Fibroblast of skin of right biceps (primary cell): ENCODE measurements at places on chromosomes 5 and 9.

DNA sequence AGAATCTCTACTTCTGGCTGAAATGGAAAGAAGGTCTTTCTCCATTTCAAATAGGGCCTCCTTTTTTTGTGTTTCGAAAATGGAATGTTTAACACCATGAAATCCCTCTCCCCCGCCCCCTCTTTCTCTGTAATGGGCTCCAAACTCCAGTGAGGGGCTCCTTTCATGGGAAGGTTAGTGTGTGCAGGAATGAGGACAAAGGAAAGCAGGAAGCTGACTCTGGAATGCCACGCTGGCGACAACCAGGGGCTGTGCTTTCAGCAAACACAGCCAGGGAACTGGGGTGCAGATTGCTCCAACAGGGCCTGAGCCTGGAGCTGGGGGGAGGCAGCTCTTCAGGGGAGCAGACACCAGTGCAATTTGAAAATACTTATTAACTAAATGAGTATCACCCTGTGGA lies 82.8 kb downstream of the CRB2 start:
- peak; percentile 29 for DNase-seq

- no peak for DNase-seq
These were observed 90.3 kb downstream of the AK8 start for GRCh38 chr9:132787748-132788159.

GRCh38 chr9:76352026-76352620 lies 42.1 kb downstream of the RFK start:
- no peak for DNase-seq

- DNase-seq = no peak
These were observed 87.1 kb downstream of the PDE6A start for GRCh38 chr5:149857499-149857898.

DNA sequence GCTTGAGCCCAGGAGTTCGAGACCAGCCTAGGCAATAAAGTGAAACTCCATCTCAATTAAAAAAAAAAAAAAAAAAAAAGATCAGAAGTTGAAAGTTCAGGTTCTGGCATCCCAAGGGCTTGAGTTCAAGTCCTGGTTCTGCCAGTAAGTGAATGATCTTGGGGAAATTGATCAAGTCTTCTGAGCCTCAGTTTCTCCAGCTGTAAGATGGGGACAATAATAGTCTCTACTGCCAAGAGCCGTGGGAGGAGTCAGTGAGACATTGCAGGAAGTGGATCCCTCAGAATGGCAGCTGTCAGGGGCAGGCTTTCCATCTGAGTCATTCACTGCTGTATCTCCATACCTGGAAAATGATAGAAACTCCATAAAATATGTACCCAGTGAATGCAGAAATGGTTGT lies 37.8 kb upstream of the FUBP3 start:
- no peak for DNase-seq

DNA sequence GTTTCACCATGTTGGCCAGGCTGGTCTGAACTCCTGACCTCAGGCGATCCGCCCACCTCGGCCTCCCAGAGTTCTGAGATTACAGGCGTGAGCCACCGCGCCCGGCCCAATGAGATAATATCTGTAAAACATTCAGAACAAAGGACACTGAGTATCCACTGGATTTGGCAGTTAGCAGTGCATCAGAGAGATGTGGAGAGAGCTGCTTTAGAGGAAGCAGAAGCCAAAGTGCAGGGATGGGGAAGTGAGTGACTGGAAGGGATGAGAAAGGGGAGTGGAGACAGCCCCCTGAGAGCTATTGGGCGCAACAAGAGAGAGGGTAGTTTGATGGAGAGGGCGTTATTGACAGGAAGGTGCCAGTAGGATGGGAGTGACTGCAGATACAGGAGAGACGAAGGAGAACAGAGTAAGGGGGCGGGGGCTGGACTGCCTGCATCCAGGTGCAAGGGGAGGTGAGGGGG lies 157.5 kb upstream of the SHB start:
- DNase-seq = no peak

- DNase-seq = no peak
These were observed 121.1 kb downstream of the NUDT12 start for GRCh38 chr5:103441523-103441922.

- peak; percentile 56 for DNase-seq
These were observed 384.2 kb downstream of the DTWD2 start for GRCh38 chr5:118604106-118604505.

DNA sequence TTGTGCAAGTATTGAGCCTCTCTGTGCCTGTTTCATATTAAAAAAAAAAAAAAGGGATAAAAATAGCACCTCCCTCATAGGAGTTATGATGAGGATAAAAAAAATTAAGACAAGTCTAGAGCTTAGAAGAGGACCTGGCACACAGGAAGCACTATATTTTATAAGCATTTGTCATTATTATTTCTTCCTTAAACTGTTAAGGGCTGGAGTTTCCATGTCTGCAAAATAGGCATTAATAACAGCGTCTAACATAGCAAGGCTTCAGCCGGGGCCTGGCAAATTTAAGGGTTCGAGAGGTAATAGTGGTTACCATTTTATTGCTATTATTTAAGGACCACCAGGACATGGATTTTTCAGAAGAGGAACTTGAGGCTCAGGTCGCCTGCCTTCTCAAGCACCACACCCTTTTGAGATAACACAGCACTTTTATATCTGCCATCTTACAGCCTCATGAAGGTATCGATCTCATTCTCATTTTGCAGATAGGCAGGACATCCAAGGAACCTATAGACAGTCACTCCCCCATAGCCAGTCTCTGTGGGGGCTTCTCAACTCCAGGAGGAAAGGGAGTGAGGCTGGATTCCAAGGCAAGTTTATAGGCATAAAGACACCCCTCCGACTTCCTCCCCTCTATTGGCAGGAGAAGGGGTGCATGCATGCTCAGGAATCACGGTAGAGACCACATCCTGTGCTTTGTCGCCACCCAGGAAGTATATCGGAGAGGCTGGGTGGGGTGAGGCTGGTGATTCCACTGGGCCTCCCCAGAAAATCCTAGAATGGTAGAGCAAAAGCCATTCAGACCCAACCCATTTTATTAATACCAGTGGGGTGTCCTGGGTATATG lies 2.4 kb downstream of the ANXA6 start:
- DNase-seq = peak; percentile 52

DNA sequence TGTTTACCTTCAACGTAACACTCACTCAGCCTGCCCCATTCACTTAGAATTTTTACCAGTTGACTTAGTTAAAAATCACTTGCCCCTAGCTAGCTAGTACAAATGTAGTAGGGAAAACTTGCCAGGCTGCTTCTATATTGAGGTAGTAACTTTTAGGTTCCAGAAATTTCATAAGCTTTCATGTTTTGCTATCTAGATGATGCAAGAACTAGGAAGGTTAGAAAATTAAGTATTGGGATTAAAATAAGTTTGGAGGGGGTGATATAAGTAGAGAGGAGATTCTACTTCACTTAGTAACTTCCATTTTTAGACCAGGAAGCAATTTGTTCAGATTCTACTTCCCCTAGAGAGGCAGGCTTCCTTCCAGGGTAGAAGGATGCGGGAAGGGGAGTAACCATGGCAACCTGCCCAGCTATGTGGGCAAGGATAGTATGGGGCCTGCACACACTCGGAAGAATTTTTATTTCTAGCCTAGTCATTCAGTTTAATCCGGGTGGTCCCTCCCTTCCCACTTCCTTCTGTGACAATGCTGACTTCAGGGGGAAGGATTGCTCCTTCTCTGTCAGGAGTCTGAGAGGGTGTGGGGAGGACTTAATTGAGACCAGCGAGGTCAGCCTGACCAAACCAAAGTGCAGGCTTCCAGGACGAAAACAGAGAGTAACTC lies 4.2 kb downstream of the DAB2 start:
- peak; percentile 96 for DNase-seq

GRCh38 chr5:134576386-134577021 lies 51.0 kb downstream of the JADE2 start:
- DNase-seq = no peak

GRCh38 chr5:134133995-134134541 lies 19.6 kb downstream of the TCF7 start:
- DNase-seq = no peak

- DNase-seq = no peak
These were observed 63.2 kb downstream of the PRKACG start for GRCh38 chr9:68950689-68951088.

- no peak for DNase-seq
These were observed 321.1 kb downstream of the ARRDC3 start for GRCh38 chr5:91061946-91062562.

GRCh38 chr9:6051511-6051950 lies 36.1 kb upstream of the RANBP6 start:
- no peak for DNase-seq

- DNase-seq = no peak
These were observed 7.8 kb upstream of the KCNIP1 start for GRCh38 chr5:170495825-170496661.

DNA sequence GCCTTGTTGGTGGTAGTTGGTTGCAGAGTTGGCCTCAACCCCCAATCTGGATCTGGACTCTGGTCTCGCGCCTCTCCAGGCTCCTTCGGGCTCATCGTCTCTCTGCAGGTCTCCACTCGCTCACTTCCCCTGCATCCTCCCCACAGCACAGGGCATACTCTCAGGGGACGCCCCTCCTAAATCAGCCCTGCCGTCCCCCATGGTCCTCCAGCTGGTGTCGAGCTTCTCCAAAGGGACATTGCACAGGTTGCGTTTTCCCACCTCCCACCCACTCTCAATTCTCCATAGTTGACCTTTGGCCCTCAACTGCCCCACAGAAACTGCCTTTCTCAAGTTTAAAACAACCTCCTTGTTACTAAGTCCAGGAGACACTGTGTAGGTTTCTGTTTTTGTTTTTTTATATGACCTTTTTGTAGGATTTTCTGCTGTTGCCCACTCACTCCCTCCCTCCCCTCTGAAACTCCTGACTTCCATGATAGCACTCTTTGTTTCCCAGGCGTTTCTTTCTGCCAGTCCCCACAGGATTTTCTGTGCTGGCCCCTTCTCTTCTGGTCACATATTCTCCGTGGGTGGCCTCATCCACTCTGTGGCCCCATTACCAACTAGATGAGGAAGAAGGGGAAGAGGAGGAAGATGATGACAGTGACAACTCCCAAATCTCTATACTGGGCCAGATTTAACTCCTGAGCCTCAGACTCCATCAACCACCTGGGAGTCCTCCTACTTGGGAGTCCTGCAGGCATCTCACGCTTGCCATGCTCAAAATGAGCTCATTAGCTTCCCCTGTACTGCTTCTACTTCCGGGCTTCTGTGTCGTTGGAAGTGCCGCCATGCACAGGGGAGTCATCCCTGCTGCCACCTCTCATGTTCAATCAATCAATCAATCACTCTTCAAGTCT lies 50.3 kb downstream of the ALG2 start:
- no peak for DNase-seq

DNA sequence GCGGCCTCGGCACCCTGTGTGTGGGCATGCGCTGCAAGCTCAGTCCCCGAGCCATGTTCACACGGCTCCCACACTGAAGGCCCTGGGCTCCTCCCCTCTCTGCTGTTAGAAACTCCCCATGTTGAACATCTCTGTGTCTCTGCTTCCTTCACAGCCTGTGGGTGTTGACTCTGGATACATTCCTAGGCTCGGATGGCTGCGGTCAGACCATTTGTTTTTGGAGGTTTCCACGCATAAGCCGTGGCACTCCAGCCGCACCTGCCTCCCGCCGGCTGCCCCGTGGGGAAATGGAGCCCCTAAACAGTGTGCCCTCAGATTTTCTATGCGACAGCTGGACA lies 31.2 kb upstream of the LRRC14B start:
- peak; percentile 37 for DNase-seq

DNA sequence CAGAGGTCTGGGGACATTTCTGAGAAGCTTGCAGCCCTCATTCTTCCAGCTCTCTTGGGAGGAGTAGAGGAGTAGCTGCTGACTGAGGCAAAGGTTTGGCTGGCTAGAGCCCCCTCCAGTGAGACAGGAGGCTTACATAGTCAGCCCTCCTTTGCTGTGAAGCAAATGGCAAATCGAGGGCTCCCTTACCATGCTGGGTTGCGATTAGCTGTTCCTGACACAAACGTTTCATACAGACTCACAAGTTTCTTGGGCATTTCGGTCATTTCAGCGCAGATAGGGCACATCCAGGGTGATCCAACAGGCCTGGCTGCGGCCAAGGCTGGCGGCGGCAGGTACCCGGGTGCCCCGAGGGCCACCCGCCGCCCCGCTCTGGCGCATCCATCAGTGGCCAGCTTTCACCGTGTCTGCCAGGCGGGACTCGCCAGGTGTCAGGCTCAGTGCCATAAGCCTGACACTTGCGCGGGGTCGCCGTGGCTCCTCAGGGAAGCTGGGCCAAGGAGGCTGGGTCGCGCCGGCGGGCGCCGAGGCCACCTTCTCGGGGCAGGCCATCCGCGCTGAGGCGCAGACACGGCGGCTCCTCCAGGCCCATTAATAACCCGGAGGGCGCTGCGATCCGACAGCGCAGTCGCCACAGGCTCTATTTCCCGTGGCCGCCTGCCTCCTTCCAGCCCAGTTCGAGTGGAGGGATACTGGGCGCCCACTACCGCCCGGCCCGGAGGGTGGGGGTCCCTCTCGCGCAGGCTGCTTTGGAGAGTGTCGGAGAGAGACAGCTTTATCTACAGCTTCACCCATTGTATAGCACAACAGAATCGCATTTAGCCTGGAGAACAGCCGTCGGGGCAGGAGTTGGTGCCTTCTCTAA lies 9.1 kb downstream of the PRDM6 start:
- DNase-seq = no peak

DNA sequence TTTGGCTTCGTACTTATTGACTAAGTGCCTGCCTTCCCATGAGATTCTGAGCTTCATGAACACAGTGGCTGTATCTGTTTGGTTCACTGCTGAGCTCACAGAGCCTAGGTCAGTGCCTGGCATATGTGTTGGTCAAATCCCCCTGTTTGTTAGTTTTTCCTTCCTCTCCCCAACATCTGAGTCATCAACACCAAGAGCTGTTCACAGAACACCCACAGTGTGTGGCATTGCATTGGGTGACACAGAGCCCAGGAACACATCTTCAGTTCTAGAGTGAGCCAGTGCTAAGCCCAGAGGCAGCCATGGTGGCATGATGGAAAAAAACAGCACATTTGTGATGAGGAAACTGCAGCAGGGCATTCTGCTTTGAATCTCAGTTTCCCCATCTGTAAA lies 294.6 kb downstream of the SEC61B start:
- DNase-seq = peak; percentile 14
